ENCODE measurements at places on chromosomes 5 and 9.
A peak's percentile ranks its signal among the peaks of the same experiment; 100 is the strongest.

DNA sequence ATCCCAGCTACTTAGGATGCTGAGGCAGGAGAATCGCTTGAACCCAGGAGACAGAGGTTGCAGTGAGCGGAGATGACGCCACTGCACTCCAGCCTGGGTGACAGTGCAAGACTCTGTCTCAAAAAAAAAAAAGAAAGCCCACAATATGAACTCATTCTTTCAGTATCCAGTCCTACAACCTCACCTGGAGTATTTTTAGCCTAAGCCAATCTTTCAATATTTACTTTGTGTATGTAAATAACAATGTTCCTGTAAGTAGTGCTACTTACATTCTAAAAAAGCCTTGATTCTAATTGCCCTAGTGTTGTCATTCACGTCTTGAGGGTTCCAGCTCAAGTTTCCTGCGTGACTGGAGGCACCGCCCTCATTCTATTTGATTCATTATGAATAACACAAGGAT is 62.0 kb downstream of the BHMT start:
- no peak for DNase-seq

GRCh38 chr5:177133096-177133852 is at the start of gene NSD1:
Gene NSD1 (plus strand): TSS chr5:177133773. CDS start chr5:177135104, 1,331 bp downstream.
- DNase-seq: peak; percentile 89

DNA sequence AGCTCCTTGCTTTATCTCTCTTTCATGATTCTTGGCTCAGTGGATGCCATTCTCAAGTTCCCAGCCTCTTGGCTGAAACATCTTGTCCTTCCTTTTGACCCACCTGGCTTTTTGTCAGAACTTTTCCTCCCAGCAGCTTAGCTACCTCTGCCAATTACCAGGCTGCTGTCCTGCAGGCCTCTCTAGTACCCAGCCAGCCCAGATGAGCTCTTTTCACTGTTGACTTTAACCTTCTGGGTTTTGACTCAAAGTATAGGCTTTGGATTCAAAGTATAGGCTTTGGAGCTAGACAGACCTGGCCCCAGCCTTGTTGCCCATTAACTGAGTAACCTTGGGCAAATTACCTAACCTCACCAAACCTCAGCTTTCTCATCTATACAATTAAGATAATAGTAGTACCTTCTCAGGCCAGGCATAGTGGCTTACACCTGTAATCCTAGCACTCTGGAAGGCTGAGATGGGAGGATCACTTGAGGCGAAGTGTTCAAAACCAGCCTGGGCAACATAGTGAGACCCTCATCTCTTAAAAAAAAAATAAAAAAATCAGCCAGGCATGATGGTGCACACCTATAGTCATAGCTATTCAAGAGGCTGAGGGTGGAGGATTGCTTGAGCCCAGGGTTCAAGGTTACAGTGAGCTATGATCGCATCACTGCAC is 6.6 kb upstream of the TMEFF1 start:
- DNase-seq: no peak

DNA sequence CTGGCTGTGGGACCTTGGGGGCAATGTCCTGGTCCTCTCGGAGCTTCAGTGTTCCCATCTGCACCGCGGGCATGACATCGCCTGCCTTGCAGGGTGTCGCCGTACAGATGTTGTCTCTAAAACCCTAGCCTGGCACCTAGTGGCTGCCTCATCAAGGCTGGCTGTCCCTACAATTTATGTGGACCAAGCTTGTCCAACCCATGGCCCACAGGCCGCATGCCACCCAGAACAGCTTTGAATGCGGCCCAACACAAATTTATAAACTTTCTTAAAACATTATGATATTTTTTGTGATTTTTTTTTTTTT is 18.3 kb upstream of the ASS1 start:
- DNase-seq: no peak

GRCh38 chr5:17252543-17252942 is 35.1 kb downstream of the BASP1 start:
- no peak for DNase-seq

DNA sequence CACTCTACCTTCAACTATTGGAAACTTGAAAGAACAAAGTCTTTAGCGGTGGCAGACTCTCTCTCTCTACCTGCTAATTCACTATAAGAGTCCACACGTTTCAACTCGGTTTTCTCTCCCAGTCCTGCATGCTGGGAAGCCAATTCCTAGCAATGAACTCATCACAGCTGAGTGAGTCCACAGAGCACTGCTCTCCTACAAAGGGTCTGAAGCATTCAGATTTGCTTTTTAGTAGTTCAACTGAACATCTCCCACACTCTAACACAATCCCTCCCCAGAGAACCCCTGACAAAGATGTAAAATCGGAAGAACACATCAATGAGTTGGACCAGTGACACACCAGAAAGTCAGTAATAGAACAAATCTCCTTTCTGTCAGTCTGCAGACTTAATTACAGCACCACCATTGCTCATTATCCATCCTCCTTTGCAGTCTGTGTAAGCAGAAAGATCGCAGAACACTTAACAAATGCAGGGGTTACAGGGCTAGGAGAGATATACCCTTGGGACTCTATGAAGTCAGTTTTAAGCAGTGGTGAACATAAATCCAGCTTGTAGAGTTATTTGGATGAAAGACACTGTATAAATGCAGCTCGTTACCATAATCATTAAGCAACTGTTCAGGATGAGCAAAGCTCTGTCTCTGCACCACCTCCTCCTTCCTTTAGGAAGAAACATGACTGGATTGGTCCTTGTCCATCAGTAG is 353.4 kb upstream of the GRIA1 start:
- no peak for DNase-seq

DNA sequence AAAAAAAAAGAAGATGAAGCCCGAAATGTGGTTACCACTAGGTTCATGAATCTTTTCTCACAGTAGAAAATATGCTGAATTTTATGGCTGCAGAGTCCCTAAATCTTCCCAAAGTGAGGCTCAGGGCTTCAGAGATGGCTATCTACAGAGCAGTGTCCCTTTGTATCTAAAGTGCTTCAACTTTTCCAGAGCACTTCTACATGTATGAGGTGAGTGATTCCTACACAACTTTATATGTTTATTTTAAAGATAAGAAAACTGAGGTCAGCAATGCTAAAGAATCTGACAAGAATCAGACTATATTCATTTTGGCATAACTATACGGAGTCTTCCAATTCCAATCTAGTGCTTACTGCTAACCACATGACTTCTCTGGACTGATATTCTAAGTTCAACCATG is 53.2 kb downstream of the MRPS27 start:
- no peak for DNase-seq

DNA sequence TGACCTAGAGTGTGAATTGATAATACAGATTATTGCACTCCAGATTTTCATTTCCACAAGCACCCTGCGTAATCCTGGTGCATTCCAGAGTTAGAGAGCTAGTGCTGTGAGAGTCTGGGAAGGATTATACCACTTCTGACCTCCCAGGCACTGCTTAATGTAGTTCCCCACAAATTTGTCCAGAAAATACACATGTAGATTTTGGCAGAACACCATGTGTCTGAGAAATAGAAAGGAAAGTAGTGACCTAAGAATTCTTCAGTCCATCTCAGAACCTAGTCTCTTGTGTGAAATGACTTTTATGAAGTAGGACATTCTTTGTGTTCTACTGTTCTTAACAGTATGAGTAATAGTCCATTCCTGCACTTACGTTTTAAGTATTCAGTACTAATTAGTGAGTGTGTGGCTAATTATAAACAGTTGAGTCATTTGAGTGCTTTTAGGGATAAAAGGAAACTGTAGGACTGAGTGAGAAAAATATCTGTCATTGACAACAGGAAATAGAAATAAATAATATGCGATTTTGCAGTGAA is 27.8 kb upstream of the PTPDC1 start:
- no peak for DNase-seq

DNA sequence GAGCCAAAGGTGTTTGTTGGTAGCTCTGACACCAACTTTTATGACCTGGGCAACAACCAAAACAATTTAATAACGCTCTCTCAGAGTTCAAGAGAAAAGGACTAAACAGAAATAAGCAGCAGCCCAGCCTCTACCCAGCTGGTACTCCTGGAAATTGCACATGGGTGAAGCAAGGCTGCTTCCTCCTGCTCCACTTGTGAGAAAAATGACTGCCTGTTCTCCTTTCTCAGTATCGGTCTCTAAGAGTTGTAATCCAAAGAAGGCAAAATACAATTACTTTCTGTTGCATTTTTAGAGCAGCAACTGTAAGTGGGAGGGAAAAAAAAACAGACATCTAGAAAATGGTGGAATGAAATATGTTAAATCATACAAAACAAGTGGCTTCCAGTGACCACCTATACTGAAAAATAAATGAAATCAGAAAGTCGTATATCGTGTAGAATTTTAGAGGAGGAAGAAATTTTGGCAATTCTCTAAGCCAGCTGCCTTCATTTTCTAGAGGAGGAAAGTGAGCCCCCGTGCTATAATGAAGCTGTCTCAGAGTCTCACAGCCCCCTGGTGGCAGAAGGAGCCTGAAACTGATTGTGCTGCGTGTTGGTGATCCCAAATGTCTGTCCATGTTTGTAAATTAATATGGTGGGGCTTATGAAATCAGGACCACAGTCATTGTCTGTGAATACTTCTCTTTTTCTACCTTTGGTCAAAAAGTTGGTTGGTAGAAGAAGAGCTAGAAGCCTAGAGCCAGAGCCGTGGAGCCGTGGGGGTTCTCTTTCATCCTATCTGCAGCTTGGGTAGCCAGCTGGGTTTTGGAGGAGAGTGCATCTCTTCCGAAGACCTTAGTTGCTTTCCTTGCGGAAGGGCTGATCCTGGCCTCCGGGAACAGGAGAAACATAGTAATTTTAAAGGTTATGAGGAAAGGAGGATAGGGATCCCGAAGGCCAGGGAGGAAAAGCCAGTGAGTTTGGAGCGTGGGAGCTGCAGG is 139.9 kb downstream of the PIP5K1B start:
- peak; percentile 22 for DNase-seq

DNA sequence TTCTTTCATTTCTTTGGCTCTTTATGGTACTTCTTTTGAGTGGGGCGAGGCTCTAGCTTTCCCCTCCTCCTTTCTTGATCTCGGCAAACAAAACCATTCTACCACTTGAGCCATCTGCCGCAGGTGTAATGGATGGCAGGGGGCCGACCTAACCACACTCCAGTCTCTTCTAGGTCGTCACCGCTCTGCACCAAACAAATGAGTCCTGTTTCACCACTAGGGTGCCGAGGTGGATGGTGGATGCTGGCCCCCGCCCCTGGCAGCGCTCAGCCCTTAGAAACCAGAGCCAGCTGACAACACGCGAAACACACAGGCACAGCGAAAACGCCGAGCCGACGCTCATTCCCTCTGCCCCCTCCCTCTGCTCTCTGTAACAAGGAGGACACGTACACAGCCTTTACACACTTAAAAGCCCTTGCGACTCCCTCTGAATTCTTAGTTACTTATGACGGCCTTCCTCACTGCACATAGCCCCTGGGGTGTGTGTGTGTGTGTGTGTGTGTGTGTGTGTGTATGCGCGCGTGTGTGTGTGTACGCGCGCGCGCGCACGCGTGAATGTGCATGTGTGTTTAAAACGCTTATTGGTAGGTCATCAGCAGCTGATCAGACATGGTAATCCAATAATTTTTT is 199.4 kb downstream of the MEF2C start:
- DNase-seq: no peak

DNA sequence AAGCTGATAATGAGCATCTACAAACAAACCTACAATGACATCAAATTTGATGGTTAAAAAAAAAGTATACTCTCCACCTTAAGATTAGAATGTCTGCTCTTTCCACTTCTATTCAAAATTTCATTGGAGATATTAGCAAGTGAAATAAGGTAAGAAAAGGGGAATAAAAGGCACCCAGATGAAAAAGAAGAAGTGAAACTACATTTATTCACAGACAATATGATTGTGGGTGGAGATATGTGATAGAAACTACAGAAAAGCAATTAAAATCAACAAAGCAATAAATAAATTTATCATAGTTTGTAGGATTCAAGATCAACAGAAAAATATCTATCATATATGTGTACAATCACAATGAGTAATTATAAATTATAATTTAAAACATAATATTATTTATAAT is 395.1 kb upstream of the CCNH start:
- DNase-seq: no peak

GRCh38 chr5:172790496-172790889 is 19.5 kb upstream of the DUSP1 start:
- DNase-seq: no peak

GRCh38 chr5:79954620-79955019 is 36.4 kb downstream of the MTX3 start:
- no peak for DNase-seq

GRCh38 chr5:43425983-43426382 is 13.8 kb upstream of the CCL28 start:
- no peak for DNase-seq

- DNase-seq: no peak
Observed at GRCh38 chr9:116951588-116952435, 264.7 kb downstream of the TRIM32 start.

GRCh38 chr5:137706841-137707240 is 29.0 kb downstream of the KLHL3 start:
- no peak for DNase-seq

- DNase-seq: no peak
Observed at GRCh38 chr9:78221425-78221824, 14.4 kb upstream of the CEP78 start.

- no peak for DNase-seq
Observed at GRCh38 chr5:107388141-107388861, 282.4 kb downstream of the EFNA5 start.

DNA sequence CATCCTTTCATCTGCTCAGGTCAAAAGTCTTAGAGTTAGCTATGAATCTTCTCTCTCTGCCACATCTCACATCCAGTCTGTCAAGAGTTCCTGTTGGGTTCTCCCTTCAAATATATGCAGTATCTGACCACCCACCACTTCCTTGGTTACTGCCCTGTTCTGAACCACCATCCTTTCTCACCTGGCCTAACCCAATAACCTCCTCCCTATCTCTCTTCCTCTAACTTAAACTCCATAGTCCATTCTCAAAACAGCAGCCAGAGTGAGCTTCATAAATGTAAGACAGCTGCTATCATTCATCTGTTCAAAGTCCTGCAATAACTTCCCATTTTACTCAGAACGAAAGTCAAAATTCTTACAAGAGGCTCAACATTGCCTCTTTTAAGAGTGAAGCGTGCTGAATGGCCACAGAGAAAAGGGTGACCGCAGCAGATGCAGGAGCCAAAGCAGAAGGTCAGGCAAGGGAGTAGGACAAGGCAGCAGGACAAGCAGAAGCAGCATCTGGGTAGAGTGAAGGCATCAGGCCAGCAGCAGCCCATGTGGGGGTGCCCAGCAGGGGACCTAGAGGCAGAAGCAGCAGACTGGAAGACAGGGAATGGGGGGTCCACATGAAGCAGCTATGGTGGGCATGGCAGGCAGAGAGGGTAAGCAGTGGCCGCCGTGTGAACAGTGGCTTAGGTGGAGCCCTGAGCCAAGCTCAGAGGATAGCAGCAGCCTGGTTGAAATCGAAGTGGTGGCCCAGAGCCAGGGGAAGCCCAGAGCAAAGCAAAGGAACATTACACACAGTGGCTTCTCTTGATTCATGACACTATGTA is 39.3 kb upstream of the CDC42SE2 start:
- DNase-seq: peak; percentile 29

DNA sequence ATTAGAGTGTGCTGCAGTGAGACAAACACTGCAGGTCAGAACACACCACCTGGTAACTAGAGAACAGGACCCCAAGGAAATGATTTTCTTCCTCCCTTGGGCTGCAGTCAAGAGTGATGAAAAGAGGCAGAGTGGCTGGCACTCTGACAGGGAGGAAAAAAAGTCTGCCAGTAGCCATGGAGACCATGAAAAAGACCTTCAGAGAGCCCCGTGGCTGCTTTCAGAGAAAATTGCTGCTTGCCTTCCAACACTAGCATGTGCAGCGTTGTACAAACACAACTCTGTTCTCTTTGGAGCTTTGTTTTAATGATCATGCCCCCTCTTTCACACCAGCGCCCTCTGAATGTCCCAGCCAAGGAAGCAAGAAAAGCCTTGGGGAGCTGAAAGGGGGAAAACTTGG is 68.8 kb downstream of the ANKRD55 start:
- no peak for DNase-seq

- DNase-seq: no peak
Observed at GRCh38 chr5:84445049-84445685, 60.5 kb upstream of the EDIL3 start.

Data from T-cell (primary cell).